ENCODE measurements at places on chromosomes 6 and 20.

DNA sequence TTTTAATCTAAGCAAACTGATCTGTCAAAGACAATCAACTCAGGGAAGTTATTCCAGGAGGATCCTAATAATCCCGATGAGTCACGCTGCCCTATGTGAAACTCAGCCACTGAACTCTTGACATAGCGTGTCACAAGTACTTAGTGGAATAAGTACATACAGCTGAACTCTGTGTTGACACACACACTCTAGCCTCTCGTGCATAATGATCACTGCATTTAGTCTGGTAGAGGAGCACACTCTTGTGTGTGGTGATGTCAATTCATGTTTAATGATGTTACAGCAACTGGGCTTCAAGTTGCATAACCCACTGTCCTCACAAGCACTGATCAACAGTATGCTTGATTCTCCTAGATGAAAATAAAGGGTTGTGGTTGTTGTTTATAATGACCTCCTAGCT is 148.3 kb downstream of the HACE1 start:
- no peak for DNase-seq

GRCh38 chr6:15287670-15288375 is 42.0 kb downstream of the JARID2 start:
- no peak for DNase-seq

DNA sequence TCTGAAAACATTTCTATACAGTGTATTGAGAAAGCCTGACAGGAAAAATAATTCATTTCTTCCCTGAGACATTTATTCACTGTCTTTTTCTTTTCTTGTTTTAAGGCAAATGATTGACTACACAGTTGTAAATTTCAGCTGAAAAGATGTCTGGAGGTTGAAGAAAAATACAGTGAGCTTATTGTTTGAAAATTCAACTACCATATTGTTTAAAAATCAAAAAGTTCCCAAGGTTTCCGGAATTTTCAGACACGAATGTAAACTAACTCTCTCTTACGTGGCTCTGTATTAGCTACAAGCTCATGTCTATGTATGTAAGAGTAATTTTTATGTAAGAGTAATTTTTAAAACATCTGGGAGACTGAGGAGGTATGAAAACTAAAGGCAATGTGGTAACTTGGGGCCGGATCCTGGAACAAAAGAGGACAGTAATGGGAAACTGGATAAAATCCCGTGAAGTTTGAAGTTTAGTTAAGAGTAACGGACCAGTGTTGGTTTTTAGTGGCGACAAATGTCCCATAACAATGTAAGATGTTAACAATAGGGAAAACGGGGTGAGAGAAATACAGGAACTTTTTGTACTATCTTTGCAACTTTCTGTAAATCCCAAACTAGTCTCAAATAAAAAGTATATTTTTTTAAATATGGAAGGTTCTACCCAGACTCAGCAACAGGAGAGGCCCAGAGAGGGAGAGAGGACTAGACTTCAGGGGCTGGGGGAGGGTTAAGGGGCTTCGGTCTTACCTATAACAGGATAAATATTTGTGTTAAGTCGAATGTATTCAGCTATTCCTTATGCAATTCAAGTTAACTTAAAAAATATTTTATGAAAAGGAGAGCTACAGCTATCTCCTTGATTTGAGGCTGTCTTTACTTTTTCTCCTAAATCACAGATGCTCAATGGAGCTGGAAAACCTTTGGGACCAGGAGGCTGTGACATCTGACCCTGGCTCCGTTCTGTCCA is 1.3 kb downstream of the PTGIS start:
- DNase-seq, result no peak

GRCh38 chr20:4329232-4329631 is 313.9 kb upstream of the RNF24 start:
- DNase-seq, result no peak

- no peak for DNase-seq
Measured at GRCh38 chr20:2757969-2758368, 42.5 kb downstream of the CPXM1 start.

DNA sequence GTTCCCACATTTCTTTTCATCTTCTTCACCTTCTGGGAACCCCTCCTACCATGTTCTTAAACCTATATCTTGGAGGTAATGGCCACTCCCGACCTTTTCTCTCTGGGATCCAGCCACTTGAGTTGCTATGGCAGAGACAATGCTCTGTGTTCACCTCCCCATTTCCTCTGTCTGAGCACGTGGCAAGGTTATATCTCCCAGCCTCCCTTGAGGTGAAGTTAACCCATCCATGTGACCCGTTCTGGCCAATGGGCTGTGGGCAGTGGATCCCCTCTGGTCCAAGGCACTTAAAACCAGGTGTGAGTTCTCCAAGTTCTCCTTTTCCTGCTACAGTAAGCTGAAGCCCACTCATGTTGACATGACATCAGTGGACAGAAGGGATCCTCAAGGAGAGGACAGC is 261.4 kb downstream of the LRFN2 start:
- no peak for DNase-seq

GRCh38 chr6:79506251-79506650 is 31.0 kb downstream of the LCA5 start:
- DNase-seq, result no peak

DNA sequence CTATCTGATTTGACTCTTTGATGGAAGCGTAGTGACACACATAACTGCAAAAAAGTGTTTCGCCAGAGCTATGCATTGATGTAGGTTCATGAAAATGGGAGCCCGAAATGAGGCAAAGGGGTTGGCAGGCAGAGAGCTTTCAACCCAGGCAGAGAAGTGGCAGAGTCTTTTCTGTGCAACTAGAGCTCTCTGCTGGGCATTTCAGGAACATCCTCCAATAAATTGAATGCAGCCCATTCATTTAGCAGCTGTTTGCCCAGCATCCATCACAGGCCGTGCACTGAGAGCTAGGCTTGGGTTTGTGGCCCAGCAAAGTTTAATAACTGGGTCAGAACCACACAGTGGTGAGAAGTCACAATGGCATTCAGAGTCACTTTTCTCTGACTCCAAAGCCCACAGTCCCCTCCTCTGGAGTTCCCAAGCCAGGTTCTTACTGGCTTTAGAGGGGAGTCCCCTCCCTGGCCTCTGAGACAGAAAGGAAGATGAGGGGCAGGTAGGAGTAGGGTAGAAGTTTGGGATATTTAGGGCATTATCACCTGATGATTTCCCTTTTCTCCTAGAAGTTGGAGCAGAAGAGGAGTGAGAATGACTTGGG is 31.8 kb upstream of the ELMO2 start:
- DNase-seq, result no peak

GRCh38 chr6:2783188-2783963 is 18.2 kb downstream of the WRNIP1 start:
- DNase-seq, result no peak

DNA sequence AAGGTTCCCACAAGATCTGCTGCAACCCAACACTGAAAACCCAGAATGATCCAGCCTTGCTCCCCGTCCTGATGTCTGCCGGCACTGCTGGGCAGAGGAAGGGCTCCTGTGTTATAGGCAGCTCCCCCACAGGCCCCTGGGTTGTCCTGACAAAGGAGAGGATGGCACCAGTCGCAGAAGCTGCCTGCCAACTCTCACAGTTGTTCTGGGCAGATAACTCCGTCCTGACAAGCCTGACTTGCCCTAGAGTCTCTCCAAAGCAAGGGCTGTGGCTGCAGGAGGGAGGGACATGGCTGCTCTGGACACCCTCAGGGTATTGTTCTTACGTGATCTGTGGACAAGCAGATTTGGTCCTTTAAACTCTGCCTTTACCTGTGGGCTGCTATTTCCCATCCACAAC is 243.8 kb downstream of the CDH26 start:
- no peak for DNase-seq

DNA sequence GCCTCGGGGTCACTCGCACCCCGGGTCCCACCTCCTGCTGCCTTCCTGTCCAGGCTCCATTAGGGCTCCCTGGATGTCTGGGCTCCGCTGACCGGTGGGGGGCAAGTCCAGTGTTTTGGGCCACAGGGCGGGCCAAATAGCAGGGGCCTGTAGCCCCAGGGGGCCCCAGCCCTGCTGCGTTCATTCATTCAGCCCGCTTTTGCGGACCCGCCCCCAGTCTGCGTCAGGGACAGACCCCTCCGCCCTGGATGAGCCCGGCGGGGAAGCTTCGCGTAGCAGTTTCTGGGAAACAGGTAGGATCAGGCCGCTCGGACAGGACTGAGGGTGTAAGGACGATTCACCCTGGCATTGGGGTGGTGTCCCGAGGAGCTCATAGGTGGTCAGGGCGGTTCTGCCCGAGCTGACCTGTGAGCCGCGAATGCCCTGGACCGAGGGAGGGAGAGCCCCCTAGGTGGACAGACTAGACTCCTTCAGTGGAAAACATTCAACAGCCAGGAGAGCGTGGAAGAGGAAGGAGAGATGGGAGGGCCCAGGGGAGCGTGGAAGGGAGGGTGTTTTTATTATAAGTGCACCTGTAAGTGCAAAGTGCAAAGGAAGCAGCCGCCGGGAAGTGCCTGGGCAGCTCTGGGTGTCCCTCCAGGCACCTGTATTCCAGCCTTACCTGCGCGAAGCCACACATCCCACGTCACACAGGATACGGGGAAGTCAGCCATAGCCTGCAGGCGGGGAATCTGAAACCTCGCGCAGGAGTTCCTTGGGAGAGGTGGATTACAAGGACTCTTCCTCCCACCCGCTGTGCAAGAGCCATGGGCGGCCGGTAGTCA is 662 bp downstream of the ENTPD6 start:
- no peak for DNase-seq

- DNase-seq, result no peak
Measured at GRCh38 chr6:2714111-2714895, 36.4 kb downstream of the MYLK4 start.
